Omental fat pad (tissue), 4 donors: ENCODE measurements at places on chromosomes 5 and 9.

DNA sequence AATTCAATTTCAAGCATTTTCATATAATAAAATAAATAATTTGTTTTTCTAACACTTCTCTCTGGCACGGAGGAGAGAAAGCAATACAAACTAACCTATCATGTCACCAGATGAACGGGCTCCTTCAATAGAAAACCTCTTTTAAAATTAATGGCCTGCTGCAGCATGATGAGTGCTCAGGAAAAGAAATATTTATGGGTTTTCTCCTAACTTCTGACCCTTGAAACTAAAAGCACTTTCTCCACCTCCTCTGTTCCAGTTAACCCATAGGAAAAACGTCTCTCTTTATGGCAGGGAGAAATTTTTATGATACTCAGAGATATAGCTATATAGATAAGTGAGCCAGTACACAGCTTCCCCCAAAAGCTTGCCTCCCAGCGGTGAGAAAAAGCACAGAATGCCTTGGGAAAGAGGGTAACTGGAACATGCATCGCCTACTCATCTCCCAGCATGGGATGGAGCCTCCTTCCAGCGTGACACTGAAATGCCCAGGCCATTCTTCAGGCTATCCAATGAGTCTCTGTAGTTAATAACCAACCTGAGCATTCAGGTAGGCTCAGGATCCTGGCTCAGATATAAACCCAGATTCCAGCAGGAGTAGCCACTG, 963.0 kb upstream of the DMAC1 start:
- DNase-seq, result no peak

- DNase-seq, result no peak
Observed at GRCh38 chr5:60404171-60404570, 295.8 kb downstream of the DEPDC1B start.

DNA sequence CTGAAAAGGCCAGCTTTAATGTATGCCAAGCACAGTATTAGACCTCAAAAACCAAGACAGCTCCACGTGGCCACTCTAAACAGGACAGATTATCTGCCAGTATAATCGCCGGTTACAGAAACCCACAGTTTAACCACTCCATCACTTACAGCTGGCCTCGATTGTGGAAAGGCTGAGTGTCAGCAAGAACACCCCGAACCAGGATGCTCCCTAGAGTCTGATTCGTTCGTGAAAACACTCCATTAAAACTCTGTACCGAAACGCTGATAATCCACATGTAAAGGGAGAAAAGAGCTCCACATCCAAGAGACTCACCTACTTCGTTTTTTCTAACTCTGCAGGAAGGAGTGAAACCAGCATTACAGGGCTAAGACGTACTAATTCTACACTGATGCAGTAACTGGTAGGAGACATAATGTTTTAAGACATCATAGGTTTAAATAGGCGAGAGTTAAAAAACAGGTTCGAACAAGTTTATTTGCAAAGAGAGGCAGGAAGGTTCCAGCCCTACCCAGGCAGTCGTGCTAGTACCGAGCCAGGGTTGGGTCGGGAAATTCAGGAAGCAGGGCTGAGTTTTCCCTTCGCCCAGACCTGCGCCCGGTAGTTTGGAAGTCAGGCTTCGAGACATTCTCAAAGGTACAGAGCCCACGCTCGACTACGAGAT, 949 bp downstream of the SERINC5 start:
- DNase-seq, result no peak

GRCh38 chr5:167861129-167861927, 430.1 kb upstream of the WWC1 start:
- DNase-seq, result no peak

- no peak for DNase-seq
Observed at GRCh38 chr9:136646827-136647711, 15.6 kb upstream of the EGFL7 start.

DNA sequence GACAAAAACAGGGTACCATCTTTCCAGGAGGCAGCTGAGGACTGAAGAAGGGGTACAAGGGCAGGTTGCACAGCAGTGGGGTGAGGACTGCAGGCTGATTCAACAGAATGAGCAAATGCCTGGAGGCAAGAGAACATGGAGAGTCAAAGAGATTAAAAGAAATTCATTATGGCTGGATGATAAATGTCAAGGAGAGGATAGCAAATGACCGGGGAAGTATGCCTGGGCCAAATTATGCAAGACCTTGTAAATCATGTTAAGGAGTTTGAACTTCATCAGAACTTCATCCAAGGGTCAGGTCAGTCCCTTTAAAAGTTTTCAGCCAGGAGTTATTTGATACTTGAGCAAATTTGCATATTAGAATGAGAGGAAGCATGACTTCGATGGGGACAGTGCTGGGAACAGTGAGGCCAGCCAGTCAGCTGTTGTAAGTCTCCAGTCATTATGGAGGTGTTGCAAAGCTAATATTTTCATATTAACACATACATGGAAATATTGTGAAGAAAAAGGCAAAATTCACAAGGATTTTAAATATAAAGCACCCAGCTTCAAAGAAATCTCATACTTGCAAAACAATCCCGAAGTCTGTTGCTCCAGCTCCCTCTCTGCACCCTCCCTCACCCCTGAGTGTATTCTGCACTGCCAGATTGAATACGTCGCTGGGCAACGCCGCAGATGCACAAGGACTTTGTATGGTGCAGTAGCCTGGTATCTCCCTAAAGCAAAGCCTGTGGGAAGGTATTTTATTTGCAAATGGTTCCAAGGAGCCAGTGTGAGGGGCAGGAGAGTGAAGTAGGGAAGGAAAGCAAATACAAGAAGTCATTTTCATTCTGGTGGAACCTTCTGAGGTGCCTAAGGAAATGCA, 509.8 kb upstream of the TLE4 start:
- no peak for DNase-seq

GRCh38 chr5:32285510-32286138, 27.1 kb downstream of the MTMR12 start:
- no peak for DNase-seq

DNA sequence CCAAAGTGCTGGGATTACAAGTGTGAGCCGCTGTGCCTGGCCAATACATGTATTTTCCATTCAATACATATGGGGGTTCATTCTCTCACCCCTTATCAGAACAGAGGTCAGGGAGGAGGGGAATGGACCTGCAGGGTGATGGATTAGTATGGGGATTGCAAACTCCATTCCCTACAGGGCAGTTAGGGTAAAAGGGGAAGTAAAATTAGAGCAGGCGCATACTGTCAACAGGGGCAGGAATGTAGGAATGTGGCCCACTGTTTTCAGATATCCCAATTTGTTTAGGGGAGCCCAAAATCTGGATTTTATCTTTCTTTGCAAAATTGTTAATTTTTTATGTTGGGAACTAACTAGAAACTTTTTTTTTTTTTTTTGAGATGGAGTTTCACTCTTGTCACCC, 46.4 kb upstream of the SLC44A1 start:
- DNase-seq, result no peak

DNA sequence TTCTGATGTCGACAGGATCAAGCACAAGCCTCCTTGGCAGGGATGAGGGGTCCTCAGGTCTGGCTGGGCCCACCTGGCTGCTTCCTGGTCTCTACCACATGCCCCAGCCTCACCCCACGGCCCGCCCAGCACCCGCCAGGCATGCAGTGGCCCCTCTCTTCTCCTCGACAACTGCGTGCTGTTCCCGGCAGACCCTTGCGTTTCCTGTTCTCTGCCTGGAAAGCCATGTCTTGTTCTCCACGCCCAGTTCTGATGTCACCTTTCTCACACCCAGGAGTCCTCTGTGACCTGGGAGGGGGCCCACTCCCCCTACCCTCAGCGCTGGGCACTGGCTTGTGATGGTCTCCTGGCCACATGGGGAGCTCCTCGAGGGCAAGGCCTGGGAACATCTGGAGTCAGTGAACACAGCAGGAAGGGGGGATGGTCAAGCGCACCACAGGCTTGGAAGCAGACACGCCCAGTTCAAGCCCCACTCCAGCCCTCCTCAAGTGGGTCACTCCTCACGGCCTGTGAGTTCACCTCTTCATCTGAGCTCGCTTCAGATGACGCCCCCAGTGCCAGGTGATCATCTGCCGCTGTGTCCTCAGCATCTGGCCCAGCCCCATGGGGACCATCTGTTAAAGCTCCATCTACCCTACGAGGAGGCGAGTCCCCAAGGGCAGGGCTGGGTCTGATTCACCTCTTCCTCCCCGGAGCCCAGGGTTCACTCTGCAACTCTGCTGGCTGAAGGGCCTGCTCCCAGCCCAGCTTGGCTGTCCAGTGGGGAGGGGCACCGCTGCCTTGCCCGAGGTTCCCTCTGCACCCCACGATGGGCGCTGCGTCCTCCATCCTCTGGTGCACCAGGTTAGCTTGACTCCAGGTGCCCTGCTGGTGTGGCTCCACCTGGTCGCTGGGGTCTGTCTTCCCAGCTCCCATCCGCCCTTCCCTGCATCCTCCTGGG, 133.2 kb upstream of the PHYKPL start:
- no peak for DNase-seq

- no peak for DNase-seq
Observed at GRCh38 chr9:137837345-137838278, 40.0 kb upstream of the CACNA1B start.

- no peak for DNase-seq
Observed at GRCh38 chr5:100799166-100799565, 103.9 kb downstream of the ST8SIA4 start.

GRCh38 chr9:27485158-27485557, 38.9 kb upstream of the IFNK start:
- no peak for DNase-seq

DNA sequence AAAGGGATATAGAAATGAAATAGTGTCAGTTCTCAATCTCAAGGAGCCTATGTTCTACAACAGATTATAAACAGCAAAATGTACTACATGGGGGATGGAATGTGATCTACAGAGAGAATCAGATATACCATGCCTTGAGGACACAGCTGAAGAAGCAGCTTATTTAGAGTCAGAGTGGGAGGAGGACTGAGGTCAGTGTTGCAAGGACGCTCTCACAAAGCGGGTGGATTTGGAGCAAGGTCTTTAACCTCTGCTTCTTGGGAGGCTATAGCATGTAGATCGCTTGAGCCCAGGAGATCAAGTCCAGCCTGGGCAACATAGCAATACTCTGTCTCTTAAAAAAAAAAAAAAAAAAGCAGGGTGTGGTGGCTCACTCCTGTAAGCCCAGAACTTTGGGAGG, 32.8 kb upstream of the PLIN2 start:
- DNase-seq, result no peak

GRCh38 chr5:135545099-135545498, 9.3 kb upstream of the NEUROG1 start:
- DNase-seq, result no peak
